ENCODE measurements at places on chromosomes 2 and 18.
A peak's percentile ranks its signal among the peaks of the same experiment; 100 is the strongest.

- no peak for DNase-seq
These were observed 93.0 kb upstream of the ODC1 start for GRCh38 chr2:10541081-10541480.

DNA sequence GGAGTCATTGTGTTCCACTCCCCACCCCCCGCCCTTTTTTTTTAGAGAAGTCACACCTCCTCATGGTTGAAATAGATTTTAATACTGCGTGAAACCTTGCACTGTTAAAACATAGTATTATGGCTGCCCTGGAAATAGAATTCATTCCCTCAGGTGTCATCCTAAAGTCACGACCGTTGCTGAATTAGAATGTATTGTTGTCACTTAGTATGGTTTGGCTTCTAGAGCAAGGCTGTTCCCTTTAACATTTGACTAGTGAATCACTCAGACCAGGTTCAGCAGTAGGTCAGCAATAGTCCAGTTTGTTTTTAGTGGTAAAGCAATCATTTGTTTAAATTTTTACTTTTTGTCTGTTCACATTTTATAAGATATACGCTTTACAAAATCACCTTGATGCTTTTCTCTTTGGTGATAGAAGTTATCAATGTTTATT is 1.2 kb downstream of the BABAM2 start:
- DNase-seq, result no peak

GRCh38 chr18:12656938-12657683 is 796 bp downstream of the SPIRE1 start:
- DNase-seq, result peak; percentile 42

DNA sequence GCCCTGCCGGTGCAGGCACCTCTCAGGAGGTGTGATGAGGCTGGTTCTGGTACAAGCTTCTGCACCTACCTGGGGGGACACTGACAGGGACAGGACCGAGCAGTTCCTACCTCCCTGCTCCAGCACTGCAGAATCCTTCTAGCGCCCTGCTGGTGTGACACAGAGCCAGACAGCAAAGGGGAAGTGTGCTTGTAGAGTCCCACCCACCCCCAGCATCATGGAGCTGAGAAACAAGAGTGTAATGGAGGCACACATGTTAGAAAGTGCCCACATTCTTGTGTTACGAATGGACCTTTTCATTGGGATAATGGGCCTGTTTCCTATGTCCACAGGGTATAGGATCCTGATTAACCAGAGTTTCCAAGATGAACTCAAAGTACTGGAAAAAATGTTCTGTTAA is 38.3 kb downstream of the OXER1 start:
- DNase-seq, result no peak

GRCh38 chr2:234534515-234534914 is 37.6 kb upstream of the ARL4C start:
- DNase-seq, result no peak

GRCh38 chr2:88452980-88453582 is 588 bp upstream of the FOXI3 start:
- DNase-seq, result no peak

DNA sequence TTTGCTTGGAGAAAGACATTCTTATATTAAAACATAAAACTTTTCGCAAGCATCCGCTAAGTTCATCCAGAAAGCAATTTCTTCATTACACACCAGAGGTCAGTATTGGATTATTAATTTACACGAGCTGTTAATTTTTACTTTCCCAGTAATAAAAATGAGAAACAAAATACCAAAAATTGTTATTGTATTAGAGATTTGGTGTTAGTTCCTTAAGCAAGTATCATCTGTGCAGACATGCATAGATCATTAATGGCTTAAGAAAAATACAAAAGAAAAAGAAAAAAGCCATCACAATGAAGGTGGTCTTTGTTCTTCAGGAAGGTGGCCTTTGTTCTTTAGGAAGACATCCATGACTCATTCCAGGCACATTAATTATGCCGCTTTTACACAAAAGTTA is 53.6 kb upstream of the HNMT start:
- DNase-seq, result peak; percentile 11

DNA sequence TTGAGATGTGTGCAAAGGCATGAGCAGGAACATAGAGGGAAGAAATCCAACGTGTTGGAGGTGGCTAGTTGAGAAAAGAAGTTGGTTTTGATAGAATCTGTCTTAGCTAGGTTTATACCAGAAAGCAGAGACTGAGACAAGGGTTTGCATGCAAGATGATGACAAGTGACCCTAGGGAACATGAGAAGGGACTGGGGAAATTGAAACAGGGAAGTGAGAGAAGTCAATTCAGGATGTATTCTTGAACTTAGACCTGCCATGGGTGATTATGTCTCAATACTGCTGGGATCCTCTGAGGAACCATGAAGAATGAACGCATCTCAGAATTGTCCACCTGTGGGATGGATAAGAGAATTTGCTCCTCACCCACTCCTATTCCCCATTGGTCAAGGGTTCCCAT is 20.5 kb downstream of the IL36A start:
- no peak for DNase-seq

DNA sequence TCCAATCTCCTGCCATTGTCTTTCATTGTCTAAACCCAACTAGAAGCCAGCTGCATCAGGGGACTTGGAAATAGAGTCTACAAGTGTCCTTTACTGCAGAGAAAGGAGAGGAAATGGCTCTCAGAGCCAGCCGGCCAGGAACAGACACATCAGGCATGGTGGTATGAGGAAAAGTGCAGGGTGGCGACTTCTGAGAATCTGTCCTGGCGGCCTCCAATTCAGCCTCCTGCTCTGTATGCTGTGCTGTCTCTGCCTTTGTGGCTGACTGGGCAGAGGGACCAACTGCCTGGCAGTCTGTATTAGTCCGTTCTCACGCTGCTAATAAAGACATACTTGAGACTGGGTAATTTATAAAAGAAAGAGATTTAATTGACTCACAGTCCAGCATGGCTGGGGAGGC is 36.8 kb upstream of the AQP4 start:
- DNase-seq, result peak; percentile 56

GRCh38 chr2:227117852-227118251 is 46.2 kb downstream of the COL4A4 start:
- no peak for DNase-seq

DNA sequence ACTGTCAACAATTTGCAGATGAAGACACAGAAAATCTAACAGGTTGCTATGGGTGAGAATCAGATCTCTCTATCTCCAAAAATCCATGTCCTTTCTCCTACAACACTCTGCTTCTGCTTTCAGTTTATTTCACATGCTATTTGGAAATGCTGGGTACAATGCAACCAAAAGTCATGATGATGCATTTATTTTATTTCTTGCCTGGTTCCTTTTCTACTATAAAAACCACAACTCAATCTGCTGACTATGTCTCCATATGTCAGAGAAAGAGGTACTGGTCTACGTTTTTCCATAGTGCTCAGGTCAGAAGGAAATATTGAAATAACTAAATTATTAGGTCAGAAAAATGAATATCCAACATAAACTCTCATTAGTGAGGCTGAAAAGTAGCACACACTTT is 20.5 kb downstream of the RAD51AP2 start:
- DNase-seq, result no peak

GRCh38 chr2:131046028-131046917 is 47.0 kb downstream of the FAM168B start:
- no peak for DNase-seq

- no peak for DNase-seq
These were observed 120.3 kb downstream of the BCL11A start for GRCh38 chr2:60433018-60433596.

- DNase-seq, result no peak
These were observed 539.6 kb downstream of the PID1 start for GRCh38 chr2:228731517-228731916.

DNA sequence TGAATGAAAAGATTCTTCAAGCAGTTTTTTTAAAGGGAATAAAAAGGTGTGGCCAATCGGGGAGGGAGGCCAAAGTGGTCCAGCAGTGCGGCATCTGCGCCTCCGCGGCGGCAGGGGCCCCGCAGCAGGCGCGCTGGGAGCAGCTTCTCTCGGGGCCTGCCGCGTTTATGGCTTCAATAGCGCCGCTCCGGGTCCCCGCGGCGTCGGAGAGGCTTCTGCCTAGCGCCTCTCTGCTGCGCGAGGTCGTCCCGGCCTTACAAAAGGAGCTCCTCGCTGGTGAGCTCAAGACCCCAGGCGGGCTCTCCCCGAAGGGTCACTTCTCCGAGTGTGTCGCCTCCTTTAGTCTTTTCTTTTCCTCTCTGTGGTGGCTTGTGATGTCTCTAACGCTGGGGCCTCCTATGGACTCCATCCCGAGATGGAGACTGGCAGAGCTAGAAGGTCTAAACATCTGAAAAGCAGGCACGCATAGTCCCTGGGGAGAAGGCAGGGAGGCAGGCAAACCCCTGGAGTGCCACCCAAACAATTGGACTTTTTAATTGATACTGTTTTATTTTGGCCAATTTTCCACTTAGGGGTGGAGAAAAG is 67.1 kb downstream of the SUMO1 start:
- DNase-seq, result peak; percentile 14

- no peak for DNase-seq
These were observed 1.1 kb downstream of the HK2 start for GRCh38 chr2:74834792-74835755.

DNA sequence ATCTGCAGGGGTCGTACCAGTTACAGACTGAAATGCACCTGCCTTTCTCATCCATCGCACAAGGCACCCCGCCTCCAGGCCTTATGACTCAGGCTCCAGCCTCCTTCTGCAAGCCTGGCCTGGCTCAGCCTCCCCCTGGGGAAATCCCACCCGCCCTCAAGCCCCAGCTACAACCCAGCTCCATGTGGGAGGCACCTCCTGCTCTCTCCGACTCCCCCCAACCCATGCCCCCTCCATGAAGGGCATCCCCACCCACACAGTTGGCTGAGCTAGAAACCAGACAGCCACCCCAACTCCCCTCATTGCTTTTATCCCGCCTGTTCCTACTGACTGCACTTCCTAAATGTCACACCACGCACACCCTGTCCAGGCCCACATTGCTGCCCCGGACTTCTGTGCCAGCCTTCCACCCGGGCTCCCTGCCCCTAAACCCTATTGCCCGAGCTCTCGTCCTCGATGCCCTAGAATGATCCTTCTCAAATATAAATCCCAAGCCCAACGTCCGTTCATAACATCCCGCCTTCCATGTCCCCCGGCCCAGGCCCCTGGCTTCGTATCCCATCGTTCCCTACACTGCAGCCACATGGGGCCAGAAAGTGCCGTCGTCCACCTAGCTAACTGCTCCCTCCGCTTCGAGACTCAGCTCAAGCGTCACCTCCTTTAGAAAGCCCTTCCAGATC is 9.9 kb downstream of the DNMT3A start:
- no peak for DNase-seq

- DNase-seq, result no peak
These were observed 59.9 kb downstream of the MDH1 start for GRCh38 chr2:63648632-63649031.

DNA sequence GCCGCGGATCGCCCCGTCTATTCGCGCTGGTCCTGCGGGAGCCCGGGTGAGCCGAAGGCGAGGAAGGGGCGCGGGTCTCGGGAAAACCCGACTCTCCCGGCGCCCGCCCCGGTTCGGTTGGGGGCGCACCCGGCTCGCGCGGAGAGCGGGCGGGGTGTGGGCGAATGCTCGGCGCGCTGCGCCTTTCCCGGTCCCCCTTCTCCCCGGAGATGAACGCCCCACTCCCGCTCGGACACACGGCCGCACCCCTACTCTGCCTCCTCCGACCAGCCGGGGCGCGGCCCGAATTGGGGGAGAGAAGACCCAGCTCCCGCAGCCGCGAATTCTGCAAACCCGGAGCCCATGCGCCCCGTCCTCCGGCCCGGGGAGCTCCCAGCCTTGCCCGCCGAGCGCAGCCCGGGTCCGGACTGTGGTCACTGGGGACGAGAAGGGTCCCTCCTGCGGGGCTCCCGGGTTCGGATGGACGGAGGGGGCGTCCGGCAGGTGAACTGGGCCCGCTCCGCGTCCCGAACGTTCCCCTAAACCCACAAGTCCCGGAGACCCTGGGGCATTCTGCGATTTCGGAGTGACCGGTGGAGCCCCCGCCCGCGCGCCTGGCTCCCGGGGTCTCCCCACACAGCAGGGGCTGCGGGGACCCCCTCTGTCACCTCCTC is 734 bp downstream of the KCNG2 start:
- DNase-seq, result no peak

GRCh38 chr2:86253424-86253823 is 54.2 kb downstream of the MRPL35 start:
- DNase-seq, result no peak
